ENCODE measurements at places on chromosomes 6 and 20.

DNA sequence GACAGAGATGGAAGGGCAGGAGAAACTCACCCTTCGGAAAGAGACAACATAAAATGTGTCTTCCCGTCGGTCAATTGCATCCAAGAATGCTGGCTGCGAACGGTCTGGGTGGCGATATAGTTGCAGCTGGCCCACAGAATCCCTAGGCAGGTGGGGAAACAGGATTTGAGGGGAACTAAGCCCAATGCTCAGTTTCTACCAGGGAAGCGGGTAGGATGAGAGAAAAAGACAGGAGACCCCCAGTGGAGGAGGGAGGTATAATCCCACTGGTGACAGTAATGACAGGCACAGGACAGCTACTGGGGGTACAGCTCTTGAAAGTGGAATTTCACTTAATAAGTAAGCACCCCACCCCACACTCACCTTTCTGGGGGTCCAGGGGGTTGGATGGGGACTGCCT is 7.5 kb upstream of the TNXB start:
- ATAC-seq = no peak

DNA sequence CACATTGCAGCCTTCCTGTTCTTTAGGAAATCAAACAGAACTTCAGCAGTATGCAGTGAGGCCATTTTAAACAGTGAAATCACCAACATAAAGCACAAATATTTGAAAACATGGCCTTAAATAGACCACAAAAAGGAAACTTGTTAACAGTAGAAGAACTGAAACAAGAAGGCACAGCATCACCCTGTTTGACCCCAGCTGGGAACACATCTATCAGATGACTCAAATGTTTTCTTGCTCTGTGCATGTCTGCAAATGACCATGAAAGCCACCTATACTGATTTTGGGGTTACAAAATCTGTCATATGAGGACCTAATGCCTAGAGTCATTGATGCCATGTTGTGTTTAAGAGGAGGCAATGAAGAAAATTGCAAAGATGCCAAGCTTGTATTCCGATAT is 123.8 kb upstream of the ADGRF1 start:
- no peak for ATAC-seq

DNA sequence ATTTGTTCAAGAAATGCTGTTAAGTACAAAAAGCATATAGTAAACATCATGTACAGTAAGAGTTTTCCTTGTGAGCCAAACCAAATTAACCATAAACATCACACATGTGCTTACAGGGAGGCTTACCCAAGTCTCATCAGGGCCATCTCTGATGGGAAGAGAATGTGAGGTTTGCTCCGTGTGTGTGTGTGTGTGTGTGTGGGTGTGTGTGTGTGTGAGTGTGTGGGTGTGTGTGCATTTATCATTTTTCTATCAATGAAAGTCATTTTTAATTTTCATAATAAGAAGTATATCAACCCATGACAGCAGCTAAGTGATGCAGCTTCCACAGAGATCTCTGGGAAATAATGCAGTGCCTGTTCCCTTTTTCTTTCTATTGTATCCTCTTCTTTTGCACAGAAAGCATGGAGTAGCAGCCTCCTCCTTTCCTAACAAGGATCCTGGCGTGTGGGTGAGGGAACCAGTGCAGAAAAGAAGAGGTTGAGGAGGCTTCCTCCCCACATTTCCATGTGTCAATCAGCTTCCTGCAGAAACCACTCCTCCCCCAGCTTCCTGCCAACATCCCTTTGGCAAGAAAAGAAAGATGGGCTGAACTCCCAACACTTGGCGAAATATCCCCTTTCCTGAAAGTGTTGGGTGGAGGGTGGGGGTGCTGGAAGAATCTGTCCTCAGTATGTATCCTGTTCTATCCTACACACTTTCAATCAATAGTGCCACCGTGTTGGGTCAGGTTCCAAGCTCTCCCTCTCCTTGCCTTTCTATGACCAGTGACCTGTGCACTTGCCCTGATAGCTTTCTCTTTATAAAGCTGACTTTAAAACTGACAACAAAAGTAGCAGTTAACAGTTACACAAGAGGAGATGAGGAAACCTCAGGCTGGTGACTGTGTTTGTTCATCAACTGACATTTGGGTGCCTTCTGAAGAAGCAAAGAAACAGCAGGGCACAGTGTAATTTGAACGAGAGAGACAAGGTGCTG is 251.8 kb upstream of the CITED2 start:
- no peak for ATAC-seq

DNA sequence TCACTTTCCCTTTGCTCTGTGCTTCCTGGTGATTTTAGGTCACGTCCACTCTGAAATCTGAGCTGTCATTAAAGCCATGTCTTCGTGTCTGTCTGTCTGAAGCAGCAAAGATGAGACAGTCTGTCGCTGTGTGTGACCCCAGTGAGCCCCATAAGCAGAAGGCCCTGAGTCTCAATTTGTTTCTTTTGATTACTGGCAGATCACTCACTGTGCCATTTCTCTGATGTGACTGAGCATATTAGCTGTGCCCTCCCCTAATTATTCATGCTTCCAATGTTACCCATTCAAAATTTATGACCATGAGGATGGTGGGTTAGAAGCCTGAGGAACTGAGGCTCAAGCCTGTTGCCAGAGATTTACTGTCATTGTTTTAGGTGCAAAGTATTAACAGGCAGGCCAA is 117.6 kb downstream of the PLCB1 start:
- no peak for ATAC-seq

GRCh38 chr20:10513931-10514575 is 78.9 kb downstream of the SLX4IP start:
- peak; percentile 23 for ATAC-seq

DNA sequence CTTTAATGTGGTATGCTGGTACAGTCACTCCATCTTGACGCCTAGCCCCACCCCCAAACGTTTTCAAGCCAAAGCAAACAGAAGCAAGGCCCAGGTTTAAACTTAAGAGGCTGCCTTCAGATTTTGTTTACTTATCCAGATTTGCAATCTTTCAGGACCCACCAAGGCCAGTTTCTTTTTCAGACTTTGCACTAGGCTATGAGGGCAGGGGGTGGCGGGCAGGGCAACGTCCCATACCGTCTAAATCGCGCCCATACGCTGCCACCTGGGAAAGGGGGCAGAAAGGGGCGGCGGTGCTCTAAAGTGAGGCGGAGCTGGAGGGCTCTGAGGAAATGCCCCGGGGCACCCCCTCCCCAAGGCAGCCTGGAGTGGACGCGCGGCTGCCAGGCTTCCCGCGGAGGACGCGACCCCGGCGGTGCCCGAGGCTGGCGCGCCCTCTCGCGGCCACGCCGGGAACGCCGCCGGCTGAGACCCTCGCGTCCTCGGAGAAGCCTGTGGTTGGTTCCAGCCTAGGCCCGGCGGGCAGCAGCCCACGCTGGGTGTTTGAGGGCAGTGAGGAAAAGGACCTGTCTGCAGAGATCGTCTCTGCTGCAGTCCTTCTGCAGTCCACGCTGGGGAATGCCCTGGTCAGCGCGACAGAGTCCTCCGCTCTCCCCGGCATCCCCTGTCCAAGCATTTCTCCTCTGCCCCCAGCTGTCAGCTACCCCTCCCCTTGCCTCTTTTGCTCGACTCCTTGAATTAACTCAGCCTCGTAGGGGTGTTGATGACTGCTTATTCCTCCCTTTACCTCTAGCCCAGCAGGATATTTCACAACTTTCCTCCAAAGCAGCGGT is 129.2 kb upstream of the PRND start:
- ATAC-seq = peak; percentile 98
